ENCODE measurements at places on chromosomes 13 and 19.

- no peak for DNase-seq
Observed at GRCh38 chr13:19158006-19158405, 23.6 kb downstream of the TUBA3C start.

GRCh38 chr13:92459306-92459705 is 767.3 kb upstream of the GPC6 start:
- no peak for DNase-seq

- DNase-seq: peak; percentile 12
Observed at GRCh38 chr13:92896842-92897241, 329.8 kb upstream of the GPC6 start.

- no peak for DNase-seq
Observed at GRCh38 chr19:7894612-7895309, 6.5 kb downstream of the LRRC8E start.

- no peak for DNase-seq
Observed at GRCh38 chr13:46119883-46120614, 15.2 kb upstream of the CPB2 start.

DNA sequence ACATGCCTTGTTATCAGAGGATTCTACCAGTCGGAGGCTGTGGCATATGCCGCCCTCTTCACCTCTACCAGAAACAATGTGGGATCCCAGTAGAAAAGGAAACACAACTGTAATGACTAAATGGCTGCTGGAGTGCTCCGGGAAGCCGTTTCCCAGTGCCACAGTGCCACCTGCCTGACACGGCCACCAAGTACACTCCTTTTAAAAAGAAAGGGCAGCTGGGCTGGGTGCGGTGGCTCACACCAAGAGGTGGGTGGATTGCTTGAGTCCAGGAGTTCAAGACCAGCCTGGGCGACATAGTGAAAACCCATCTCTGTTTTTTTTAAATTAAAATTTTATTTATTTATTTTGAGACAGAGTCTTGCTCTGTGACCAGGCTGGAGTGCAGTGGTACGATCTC is 67.3 kb downstream of the TRPM4 start:
- peak; percentile 48 for DNase-seq

DNA sequence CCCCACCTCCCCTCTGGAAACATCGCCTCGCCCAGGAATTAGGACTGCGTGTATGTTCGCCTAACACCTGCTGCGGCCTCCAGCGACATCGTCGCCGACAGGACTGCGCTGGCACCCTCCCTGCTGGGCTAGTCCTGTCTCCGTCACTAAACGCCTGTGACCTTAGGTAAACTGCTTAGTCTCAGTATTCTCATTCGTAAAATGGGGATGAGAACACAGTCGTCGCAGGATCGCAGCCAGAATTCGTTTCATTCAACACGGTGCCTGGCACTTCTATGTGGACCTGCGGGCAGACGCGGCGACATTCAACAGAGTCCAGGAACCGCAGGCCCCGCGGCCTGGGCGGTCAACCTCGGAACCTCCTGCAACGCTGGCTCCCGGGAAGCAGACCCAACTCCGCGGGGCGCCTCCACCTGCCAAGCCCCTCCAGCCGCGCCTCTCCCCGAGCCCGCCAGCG is 485 bp downstream of the CRYL1 start:
- DNase-seq: peak; percentile 11

DNA sequence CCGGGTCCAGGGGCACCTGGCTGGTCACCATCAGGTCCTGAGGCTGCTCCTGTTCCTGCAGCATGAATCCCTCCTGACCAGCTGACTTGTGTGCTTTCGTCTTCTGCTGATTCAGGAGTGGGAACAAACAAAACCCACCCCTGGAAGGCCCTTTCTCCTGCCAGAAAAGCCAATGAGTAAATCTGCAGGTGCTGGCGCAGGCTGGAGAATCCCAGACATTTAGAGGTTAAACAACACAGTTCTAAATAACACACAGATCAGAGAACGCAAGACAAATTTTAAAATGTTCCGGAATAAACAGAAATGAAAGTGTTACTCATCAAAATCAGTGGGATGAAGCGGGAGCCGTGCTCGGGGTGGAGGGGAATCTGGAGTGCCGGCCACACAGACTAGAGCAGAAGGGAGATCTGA is 60.6 kb upstream of the C13orf46 start:
- no peak for DNase-seq

- DNase-seq: no peak
Observed at GRCh38 chr19:29682236-29682895, 17.1 kb downstream of the PLEKHF1 start.

All from neuronal stem cell (in vitro differentiated cells).